ENCODE measurements at places on chromosomes 6 and 20.

DNA sequence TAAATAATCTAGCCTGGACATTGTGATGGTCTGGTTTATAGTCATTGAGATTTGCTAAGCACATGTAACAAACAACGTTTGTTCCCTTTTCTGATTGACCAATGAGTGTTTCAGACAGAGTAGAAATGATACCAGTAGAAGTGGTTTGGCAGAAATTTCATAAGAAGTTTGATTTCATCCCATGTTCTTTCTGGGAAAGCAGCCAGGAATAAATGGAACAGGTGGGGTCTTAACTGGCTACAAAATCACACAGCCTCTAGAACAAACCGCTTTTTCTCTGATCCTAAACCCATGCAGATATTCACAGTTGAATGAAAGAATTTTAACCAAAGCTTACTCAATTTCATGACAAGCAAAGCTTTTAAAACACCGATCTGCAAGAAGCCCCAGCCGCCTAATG lies 227.5 kb downstream of the UST start:
- DNase-seq: no peak

GRCh38 chr6:31113861-31114540 lies 599 bp upstream of the PSORS1C1 start:
- no peak for DNase-seq

DNA sequence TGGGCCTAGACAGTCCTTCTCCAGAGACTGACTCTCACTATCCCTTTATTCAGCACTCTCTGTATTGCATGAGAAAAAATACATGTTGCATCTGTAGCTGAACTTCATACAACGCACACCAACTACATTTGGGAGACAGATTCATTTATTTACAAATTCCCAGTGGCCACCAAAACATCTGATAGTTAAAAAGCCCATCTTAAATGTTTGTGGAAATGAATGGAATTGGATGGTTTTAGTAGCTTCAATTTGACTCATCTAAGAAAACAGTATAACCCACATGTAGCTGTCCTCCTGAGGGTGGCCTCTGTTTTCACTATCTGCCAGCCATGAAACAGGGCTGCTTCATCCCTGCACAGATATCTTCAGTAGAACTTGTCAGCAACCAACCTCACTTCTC lies 116.3 kb downstream of the PCSK2 start:
- no peak for DNase-seq

- no peak for DNase-seq
These were observed 38.2 kb upstream of the PMEPA1 start for GRCh38 chr20:57747861-57748481.

GRCh38 chr20:54321352-54322087 lies 113.6 kb downstream of the PFDN4 start:
- DNase-seq: no peak

GRCh38 chr20:49539481-49540231 lies 28.3 kb downstream of the PTGIS start:
- peak; percentile 60 for DNase-seq

GRCh38 chr6:34414999-34415858 lies 10.6 kb downstream of the RPS10 start:
- DNase-seq: peak; percentile 24

DNA sequence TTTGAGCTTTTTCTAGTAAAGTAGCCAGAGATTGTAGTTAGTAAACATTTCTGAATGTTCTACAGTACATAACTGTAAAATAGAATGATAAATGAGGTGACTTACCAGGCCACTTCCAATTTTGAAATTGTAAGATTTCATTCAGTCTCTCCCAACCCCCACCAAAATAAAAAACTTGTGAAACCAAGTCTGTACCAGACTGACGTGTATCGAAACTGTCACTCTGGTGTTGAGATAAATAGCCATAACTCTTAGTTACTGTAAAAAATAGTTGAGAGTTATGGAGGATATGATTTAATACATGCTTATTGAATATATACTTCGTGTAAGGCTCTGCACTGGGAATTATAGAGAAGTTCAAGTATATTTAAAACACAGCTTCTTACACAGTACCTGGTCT lies 455.7 kb downstream of the PLCB1 start:
- no peak for DNase-seq

DNA sequence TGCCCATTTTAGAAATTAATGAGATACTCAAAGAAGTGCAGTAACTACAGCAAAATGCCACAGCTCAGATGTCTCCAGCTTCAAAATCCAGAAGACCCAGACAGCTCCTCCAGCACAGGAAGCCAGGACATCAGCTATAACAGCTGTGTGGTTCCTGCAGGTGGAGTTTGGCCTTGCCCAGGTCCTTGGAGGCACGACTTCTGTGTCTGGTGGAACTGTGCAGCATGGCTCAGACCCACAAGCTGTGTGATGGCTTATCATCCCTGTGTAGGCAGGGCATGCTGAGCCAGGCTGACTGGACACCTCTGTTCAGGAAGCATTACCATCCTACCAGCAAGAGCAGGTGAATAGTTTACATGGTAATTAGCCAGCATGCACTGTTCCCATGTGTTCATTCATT lies 26.5 kb upstream of the CD93 start:
- DNase-seq: no peak

DNA sequence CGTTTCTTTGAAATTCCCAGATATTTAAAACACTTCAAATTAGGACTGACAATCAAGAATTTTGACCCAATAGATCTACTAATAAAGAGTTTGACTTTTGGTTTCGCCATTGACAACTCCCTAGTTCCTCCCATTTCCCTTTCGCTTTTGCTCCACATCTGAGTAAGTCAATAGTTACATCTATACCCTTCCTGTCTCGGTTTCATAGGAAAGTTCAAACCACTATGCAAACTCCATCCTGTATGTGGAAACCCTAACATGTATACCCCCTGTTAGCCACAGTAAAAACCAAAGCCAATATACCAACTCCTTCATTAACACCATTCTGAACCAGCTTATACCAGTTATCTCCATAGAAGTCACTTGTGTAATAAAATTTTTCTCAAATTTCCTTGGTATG lies 311.1 kb downstream of the MMUT start:
- DNase-seq: no peak

Measured in NCI-H526 treated with DMSO at 0.1 percent for 48 hours (cell line).